ENCODE measurements at places on chromosomes 16 and 17.

DNA sequence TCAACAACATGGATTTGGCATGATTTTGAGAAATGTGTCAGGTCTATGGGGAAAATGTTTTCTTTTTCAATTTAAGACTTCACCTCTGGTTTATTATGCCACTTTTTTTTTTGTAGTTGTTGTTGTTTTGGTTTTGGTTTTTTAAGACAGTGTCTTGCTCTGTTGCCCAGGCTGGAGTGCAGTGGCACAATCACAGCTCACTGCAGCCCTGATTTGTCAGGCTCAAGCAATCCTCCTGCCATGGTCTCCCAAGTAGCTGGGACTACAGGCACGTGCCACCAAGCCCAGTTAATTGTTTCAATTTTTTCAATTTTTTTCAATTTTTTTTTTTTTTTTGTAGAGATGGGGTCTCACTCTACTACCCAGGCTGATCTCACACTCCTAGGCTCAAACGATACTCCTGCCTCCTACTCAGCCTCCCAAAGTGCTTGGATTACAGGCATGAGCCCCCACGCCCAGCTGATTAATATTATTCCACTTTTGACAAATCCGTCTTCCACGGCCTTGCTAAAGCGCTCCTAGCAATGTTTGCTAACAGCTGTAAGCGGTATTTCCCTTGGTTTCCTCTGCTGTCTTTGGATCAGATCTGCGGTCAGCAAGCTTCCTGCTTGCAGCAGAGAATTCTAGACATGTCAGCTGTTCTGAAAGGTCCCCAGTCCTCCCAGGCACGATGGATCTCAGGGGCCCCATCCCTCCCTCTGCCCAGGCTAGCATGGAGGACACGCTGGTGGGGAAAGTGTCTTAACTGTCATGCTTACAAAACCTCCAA, 7.0 kb upstream of the MILR1 start:
- no peak for DNase-seq

DNA sequence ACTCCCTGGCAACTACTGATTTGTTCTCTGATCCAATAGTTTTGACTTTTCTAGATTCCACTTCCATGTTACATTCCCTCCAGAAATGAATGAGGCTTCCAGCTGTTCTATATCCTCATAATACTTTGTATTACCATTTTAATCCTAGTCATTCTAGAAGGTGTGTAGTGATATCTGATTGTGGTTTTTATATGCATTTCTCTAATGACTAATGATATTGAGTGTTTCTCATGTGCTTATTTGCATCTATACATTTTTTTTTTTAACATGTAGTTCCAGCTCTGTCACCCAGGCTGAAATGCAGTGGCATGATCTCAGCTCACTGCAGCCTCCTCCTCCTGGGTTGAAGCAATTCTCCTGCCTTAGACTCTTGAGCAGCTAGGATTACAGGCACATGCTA, 7.3 kb downstream of the ADGRG5 start:
- DNase-seq: no peak

GRCh38 chr17:77319211-77320043, 178.7 kb downstream of the SEC14L1 start:
- DNase-seq: peak; percentile 48

DNA sequence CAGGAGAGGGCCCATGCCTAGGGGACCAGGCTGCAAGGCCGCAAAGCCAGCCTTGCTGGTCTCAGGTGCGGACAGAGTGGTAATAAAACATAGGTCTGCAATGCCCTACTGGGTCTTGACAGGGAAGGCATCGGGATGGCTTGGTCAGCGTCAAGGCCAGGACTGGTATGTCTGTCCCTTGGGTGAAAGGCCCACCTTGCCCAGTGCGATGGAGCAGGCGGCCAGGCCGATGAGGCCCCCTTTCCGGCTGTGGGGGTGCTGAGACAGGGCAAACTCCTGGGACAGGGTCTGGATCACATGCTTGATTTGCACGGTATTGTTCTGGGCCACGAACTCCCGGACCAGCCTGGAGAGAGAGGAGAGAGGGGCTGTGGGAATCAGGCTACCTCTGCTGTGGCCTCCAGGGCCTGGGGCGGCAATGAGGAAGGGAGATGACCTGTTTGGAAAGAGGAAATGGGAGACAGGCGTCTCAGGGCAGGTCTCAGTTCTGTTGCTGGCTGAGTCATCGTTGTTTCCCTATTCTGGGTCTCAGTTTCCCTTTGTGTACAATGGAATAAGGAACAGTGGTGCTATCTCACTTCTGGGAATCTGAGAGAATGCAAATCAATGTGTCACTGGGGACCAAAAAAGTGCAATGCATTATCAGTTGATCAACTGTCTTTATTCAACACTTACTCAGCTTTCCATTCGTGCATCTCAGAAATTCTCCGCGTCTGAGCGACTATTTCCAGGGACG, 14.8 kb downstream of the VAC14 start:
- DNase-seq: no peak

- no peak for DNase-seq
These were observed 1.3 kb upstream of the ACTG1 start for GRCh38 chr17:81513753-81514488.

DNA sequence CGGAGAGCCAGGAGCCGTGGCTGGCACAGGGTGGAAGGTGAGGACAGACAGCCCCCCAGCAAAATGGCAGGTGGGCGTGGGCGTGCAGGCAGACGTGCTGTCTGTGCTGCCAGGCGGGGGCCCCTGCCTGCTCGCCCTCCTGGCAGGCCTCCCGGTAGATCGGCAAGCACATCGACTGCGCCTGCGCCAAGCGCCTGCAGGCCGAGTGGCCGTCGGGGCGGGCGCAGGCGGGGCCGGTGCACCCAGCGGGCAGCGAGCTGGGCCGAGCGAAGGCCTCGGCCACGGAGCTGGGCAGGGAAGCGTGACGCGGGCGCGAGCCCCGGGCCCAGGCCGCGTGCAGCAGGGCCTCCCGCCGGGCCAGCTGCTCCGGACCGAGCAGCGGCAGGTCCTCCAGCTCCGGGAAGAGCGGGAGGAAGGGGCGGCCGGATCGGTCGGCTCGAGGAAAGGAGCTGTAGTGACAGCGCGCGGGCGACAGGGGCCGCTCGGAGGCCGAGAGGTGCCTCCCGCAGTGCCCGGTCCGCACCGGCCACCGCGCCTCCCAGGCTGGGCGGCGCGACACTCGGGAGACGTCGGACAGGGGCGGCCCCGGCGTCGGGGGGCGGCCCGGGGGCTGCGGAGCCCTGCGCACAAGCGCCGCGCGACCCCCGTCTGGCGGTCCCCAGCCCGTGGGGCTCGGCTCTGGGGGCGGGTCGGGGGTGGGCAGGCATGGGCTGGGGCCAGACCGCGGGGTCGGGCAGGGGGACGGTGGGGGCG, 16.9 kb downstream of the GRIN2C start:
- DNase-seq: no peak

- no peak for DNase-seq
These were observed 45.0 kb downstream of the NSRP1 start for GRCh38 chr17:30161601-30162000.

- no peak for DNase-seq
These were observed 157.3 kb downstream of the CDH13 start for GRCh38 chr16:82783933-82784572.

DNA sequence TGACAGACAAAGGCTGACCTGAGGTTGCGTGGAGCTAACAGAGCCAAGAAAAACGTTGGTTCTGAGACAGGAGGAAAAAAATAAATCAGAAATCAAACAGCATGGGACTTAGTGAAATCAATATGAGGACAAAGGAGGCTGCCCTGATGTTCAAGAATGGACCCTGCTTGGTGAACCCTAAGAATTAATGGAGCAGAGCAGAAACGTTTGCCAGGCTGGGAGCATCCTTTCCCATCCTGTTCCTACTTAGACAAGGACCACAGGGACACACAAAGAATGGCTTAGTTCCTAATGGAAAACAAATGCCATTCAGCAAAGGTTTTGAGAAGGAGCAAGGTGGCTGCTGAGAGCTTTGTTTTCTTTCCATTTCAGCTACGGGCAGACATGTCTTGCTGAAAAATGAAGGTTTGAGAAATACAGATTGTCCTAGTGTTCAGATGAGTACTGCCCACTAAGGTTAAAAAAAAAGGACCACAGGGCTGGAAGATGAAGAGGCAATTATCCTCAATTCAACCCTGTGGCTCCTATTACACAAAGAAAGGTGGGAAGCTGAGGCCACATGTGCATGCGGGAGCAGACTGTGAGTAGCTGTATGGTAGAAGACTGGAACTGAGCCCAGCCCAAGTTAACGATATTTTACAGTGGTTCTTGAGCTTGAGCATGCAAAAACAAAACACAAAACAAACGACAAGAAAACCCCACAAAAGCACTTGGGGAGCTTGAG, 230.1 kb downstream of the SLC39A11 start:
- DNase-seq: no peak

GRCh38 chr17:47686276-47686635, 7.7 kb upstream of the TBKBP1 start:
- no peak for DNase-seq

GRCh38 chr16:89363621-89364393, 126.6 kb downstream of the ANKRD11 start:
- no peak for DNase-seq

DNA sequence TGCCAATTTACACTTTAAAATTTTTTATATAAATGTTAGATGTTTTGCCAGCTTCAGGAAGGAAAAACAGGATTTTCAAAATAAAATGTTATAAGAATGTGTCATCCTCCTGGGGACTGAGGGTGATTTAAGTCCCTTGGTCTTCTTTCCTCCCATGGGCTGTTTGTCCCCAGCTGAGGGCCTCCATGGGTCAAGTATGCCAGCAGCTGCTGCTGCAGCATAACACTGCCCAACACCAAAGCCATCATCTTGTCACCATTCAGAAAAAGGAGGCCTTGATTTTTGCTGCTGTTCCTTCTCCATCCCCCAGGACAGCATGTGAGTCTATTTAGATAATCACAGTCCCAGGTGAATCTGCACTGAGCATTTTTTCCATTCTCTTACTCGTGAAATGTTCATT, 188.5 kb downstream of the LGALS9B start:
- DNase-seq: no peak

DNA sequence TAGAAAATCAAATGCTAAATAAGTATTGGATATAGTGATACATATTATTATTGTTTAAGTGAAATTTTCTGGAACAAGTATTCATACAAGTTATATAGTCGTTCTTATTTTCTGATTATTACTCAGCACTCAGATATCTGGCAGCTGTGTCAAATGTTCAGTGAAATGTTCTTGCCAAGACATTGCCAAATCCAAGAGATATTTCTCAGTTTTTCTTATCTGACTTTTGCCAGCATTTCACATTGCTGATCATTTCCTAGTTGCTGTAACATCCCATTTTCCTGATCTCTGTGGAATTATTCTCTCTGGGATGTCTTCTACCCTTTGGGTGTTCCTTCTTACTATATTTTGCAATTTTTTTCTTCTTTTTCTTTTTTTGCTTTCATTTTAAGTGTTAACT, 262.3 kb downstream of the KIF2B start:
- no peak for DNase-seq

DNA sequence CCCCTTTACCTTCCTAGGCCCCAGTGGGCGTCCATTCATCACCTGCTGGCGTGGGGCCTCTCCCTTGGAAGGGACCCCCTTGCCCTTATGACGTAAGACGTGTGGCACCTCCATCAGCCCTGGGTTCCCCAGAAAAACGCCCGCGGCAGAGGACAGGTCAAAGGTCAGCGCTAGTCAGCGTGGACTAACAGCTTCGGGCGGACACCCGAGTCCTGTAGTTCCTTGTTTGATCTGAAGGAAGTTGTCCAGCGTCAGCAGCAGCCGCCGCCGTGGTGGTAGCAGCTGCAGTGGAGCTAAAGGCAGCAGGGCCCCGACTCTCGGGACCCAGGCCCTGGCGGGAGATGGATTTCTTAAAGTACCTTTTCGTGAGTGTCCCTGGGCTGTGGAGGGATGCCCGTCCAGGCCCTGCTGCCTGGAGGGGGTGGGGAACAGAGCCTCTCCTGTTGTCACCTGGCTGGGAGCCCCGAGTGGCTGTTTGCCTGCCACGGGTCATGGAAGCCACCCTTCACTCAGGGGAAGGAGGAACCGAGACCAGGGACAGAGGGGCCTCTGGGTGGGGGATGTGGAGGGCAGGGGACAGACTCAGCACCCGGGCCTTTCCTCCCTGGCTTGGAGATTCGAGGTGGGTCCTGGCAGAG, 123.6 kb downstream of the OR1D5 start:
- no peak for DNase-seq

Measured in stimulated activated CD8-positive, alpha-beta memory T cell treated with anti-CD3 and anti-CD28 coated beads, Interleukin-7, amount 100 ng/mL, for 1 hour (primary cell).